ENCODE measurements at places on chromosomes 3 and 15.

- DNase-seq = no peak
Measured at GRCh38 chr3:127670229-127670559, 2.6 kb upstream of the ABTB1 start.

- no peak for DNase-seq
Measured at GRCh38 chr3:181326637-181327223, 337.2 kb upstream of the DNAJC19 start.

DNA sequence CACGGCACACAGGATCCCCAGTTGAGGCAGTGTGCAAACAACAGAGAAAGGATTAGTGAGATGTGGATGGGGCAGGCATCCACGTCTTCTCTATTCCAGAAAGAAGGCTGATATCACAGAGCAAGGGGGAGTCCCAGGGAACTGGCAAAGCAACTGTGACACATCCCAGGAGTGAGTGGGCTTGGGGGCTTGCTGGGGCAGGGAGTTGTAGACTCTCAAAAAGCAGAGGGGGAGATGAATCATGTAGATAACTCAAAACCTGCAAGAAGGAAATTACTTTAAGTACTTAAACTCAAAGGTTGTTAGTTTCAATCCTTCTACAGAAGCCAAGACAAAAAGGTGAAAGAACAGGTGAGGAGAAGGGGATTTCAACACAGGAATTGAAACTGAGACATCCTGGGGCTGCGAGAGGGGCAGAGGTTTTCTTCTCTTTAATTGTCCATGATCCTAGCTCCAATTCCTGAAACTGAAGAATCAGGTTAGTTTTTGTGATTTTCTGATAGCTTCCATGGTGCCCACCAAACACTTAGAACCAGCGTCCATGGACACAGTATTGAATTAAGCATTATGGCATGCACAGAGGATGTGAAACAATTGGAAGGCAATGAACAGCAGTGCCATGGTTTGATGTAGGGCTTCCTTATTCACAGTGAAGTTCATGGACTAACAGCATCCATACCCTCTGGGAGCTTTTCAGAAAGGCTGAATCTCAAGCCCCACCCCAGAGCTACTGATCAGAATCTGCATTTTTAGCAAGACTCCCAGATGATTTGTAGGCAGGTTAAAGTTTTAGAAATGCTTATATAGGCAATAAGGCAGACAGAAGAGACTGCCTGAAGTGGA is 52.0 kb downstream of the CCR3 start:
- no peak for DNase-seq

GRCh38 chr3:119360736-119361462 is 66.7 kb downstream of the ARHGAP31 start:
- DNase-seq = no peak

Measured in NCI-H1436 treated with DMSO at 0.1 percent for 48 hours (cell line).